ENCODE measurements at places on chromosomes 1 and 21.

- DNase-seq: no peak
Observed at GRCh38 chr1:55793856-55794255, 578.7 kb upstream of the USP24 start.

DNA sequence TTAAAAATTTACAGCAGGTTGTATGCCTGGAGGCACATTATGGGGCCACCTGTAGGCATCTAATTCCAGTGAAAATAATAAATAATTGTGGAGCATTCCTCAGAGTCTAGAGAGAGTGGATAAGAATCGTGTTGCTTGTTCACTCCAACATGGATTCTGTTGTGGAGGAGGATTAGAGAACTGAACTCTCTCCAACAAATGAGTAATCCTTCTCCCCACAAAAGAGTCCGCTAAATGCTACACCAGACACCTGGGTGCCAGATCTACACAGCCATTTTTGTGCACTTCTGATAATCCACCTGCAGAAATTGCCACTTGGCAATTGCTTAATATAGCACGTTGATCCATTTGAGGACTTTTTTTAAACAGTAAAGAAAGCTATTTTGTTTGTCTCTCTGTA is 113.7 kb upstream of the DPYD start:
- DNase-seq: no peak

DNA sequence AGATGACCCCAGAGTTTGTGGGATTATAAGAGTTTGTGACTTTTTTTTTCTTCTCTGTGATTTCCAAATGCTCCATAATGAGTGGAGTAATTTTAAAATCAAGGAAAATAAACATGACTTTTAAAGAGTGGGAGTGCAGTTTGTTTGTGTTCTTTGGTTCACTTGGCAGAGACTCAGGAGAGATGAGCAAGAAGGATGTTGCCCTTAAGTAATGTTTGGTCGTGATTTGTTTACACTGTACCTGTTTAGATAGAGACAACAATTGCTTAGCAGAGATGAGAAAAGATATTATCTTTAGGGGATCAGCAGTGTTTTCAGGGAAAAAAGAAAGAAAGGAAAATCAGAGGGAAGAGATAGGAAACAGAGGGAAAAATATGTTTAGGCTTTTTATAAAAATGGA is 170.8 kb downstream of the ADSS2 start:
- DNase-seq: no peak

GRCh38 chr1:145695821-145696629 is 11.1 kb downstream of the PDZK1 start:
- DNase-seq: no peak

DNA sequence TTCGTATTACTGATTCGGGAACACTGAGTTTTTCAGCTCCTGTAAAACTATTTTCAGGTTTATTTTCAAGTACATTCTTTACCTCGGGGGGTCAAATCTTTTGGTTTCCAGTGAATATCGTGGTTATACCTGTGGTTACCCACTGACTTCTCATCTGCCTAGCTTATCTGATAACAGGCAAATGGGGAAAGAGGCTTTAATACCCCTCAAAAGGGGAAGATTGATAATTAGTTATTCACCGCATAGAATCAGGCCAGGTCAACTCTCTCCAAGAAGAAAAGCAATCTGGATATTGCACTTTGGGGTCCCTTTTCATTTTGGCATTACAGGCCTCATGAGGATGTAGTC is 23.0 kb downstream of the RUNX1 start:
- DNase-seq: no peak

- DNase-seq: no peak
Observed at GRCh38 chr1:175408986-175409385, 216.4 kb upstream of the KIAA0040 start.

- DNase-seq: peak; percentile 71
Observed at GRCh38 chr1:247373721-247374141, 42.1 kb upstream of the ZNF496 start.

DNA sequence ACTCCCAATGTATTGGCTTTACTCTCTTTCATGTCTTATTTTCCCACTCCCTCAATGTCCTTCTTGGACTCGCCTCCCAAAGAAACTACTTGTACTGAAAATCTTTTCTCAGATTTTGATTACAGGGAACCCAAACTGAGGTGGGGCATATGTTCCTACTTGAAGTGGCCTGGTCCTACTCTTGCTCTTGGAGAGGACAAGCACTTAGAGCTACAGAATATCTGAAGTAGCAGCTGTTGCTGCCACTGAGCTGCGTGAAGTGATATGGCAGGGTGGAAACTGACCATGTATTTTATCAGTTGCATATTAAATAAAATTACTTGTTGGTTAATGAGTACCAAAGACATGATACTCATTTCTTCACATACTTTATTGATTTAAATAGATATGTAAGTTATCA is 129.5 kb downstream of the TSEN15 start:
- no peak for DNase-seq

DNA sequence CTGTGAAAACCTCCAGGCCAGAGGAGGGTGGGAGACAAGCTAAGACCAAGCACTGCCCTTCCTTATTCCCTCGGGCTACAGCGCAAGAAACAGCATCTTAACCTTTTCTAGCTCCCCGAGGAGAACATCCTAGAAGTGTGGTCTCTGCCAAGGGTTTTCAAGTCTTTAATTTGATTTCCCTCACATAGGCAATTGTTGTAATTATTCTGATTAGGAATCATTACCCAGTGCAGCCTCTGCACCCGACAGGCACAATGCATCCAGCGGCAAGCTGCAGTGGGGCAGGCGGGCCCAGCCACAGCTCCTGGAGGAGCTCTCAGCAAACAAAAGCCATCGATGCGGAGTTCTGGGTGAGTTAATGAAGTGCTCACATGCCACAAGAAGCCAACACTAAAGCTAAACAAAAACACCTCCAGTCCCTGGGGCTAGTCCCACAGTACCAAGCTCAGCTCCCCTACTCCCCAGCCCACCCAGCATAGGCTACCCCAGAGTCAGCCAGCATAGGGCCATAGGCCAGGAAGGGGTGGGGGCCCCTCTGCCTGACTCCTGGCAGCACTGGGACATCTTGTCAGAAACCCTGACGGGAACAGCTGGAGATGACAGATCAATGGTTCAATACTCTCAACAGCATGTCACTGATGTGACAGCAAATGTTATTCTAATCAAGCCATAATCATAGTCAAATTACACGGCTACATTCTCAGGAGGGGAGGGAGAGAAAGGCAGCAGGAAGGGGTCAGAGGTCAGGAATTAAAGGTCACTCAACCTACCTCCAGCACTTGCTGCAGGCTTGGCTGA is 42.5 kb downstream of the ERI3 start:
- DNase-seq: no peak

- no peak for DNase-seq
Observed at GRCh38 chr21:26945916-26946675, 20.8 kb downstream of the ADAMTS5 start.

GRCh38 chr1:94651076-94651475 is 109.5 kb upstream of the F3 start:
- DNase-seq: no peak

DNA sequence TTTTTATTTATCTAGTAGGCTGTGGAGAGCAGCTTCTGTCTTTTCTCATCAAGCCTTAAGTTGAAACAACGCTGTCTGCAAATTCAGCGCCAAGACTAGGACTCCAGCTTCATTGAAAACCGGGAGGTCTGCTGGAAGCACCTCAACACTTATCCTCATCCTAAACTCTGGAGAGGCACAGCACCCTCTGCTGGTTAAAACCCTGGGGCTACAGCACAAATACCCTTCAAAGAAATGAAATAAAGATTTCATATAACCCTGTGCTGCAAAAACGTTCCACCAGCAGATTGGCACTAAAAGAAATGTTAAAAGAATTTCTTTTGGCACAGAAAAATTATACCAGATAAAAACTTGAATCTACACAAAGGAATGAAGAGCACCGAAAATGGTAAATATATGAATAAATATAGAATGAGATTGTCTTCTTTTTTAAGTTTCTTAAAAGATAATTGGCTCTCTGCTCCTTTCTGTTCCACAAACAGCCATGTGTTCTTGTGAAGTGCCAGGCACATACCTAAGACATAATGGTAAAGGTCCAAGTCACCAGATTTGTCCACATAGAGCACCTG is 227.7 kb upstream of the SAMSN1 start:
- peak; percentile 57 for DNase-seq

DNA sequence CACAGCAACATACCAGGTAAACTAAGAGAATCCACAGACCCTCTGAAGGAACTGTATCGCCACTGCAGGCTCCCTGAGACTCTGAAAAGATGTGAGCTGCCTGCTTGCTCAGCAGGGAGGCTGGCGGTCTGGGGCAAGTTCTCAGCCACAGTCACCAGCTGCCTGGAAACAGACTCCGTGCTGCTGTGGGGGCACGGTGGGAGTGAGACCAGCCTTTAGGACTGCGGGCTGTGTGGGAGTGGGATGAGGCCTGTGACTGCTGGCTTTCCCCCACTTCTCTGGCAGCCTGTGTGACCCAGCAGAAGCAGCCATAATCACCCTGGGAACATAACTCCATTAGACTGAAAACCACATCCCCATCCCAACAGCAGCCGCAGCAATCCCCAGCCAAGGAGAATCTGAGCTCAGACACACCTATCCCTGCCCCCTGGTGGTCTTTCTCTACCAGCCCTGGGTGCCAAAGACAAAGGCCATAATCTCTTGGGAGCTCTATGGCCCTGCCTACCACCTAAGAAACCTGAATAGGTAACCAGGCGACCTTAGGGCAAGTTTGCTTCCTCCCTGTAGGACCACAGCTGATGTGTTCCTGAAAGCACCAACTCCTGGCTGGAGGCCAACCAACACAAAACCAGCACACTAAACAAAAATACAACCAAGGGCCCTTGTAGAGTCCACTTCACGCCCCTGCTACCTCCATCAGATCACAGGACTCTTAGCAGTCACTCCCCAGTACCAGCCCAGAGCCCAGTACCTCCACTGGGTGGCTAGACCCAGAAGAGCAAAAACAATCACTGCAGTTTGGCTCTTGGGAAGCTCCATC is 151.5 kb downstream of the SMYD3 start:
- no peak for DNase-seq

DNA sequence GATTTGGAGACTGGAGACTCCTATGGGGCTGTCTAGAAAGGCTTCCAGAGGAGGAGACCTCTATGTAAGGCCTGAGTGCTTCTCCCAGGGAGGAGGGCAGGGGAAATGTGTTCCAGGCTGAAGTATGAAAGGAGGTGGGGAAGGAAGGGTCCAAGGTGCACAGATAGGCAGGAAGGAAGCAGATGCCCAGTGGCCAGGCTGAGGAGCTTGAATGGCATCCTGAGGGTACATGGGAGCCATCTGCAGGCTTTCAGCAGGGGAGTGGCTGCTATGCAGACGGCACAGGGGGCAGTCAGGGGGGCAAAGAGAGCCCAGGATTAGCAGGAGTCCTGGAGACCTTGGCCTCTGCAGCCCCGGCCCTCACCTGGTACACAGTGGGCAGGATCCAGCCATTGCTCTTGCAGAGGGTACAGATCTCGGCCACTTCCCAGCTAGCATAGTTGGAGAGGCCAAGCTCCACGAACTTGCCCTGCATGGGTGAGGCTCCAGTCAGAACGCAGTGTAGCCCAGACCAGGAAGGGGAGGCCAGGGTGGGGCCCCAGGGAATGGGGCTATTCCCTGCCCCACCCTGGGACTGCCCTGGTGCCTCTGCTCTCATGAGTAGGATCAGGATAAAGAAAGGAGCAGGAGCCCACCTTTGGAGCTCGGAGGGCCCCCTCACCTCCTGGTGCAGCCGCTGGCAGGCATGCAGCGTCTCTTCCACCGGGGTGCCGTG is 4.0 kb downstream of the AKR7A2 start:
- DNase-seq: no peak

DNA sequence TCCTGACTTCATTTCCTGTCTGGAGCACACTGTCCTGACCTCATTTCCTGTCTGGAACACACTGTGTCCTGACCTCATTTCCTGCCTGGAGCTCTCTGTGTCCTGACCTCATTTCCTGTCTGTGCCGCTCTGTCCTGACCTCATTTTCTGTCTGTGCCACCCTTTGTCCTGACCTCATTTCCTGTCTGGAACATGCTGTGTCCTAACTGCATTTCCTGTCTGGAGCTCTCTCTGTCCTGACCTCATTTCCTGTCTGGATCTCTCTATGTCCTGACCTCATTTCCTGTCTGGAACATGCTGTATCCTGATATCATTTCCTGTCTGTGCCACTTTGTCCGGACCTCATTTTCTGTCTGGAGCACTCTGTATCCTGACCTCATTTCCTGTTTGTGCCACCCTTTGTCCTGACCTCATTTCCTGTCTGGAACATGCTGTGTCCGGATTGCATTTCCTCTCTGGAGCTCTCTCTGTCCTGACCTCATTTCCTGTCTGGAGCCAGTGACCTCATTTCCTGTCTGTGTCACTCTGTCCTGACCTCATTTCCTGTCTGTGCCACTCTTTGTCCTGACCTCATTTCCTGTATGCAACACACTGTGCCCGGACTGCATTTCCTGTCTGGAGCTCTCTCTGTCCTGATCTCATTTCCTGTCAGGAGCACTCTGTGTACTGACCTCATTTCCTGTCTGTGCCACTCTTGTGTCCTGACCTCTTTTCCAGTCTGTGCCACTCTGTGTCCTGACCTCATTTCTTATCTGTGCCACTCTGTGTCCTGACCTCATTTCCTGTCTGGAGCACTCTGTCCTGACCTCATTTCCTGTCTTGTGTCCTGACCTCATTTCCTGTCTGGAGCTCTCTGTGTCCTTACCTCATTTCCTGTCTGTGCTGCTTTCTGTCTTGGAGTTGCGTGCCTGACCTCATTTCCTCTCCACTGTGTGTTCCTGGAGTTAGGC is 27.6 kb downstream of the SKI start:
- peak; percentile 97 for DNase-seq

DNA sequence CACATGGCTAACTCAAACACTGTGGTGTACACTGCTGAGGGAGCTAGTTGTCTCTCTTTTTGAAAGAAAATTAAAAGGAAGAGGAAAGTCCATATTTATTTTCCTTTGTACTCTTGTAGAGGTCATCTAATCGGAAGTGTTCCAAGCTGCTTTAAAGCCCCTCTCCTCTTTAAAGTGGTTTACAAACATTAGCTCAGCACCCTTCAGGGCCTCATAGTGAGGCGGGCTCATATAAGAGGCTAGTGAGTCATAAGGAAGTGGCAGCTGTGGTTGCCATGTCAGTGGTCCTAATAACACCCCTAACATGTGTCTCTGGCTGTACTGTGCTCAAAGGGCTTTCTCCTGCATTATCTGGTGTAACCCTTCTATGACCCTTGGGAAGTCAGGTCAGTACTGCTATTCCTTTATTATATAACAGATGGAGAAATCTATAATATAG is 104.4 kb upstream of the SERBP1 start:
- DNase-seq: peak; percentile 57

- DNase-seq: no peak
Observed at GRCh38 chr1:99004861-99005442, at the start of gene PLPPR5. Gene PLPPR5, minus strand, starts transcription at chr1:99004861. Its CDS starts 190 bp downstream, at chr1:99004671.

All from common myeloid progenitor, CD34-positive (primary cell).